Cardiac atrium fibroblast (primary cell): ENCODE measurements at places on chromosomes 7 and 10. TPM values are rescaled to one million over a fixed set of nuclear protein-coding genes. Genes with fewer than 3 reads are reported as not detected.

The HIPK2 gene
- 21.5 and 55.1 TPM in 2 replicates for total RNA-seq

The VPS26A gene
- 28.2 and 33.2 TPM in 2 replicates for total RNA-seq

The CUZD1 gene
- 0.16 and 0.18 TPM in 2 replicates for total RNA-seq

The MACC1 gene
- total RNA-seq: 0.18 and 0.32 TPM in 2 replicates

The AKR1C4 gene
- not detected in 2 replicates for total RNA-seq

The ZNF862 gene
- total RNA-seq: 3.4 and 4.0 TPM in 2 replicates

The EMX2 gene
- not detected in 2 replicates for total RNA-seq

The CRHR2 gene
- total RNA-seq: not detected in 2 replicates

The HPSE2 gene
- not detected in 2 replicates for total RNA-seq

The CPXM2 gene
- total RNA-seq: 0.18 and 2.1 TPM in 2 replicates

The EBLN1 gene
- not detected in 2 replicates for total RNA-seq
